ENCODE measurements at places on chromosomes 6 and 20.

DNA sequence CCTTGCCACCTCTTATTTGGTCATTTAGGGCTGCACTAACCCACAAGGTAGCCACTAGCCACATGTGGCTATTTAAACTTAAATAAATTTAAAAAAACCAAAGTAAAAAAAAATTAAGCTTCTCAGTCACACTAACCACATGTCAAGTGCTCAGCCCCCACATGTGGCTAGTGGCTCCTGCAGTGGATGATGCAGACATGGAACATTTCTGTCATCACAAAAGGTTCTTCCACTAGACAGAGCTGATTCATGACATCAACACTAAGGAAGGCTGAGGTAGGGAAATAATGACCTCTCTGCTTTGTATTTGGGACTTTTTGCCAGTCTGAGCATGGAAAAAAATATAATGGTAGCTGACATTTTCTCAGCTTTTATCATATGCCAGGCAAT, 173.0 kb upstream of the FERMT1 start:
- DNase-seq, result no peak

DNA sequence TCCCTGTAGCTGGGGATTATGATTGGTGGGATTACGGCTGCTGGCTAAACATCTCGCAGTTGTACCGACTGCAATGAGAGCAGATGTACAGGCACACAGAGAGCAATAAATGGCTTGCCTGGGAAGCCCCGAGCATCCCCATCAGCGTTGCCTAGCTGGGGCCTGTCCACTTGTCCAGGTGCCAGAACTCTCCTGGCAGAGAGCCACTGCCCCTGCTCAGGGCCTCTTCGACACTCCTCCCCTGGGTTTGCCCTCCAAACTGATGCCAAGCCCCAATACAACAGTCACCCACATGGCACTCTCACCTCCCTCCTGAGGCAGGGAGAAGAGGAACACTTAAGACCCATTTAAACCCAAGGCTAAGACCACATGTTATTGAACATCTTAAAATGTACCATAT, 715.1 kb downstream of the PTPRT start:
- no peak for DNase-seq

- DNase-seq, result no peak
Measured at GRCh38 chr6:63316113-63316512, 3.7 kb downstream of the LGSN start.

- no peak for DNase-seq
Measured at GRCh38 chr20:62627901-62628612, 14.2 kb upstream of the SLCO4A1 start.

GRCh38 chr6:108777536-108777935, 70.7 kb upstream of the ARMC2 start:
- no peak for DNase-seq

DNA sequence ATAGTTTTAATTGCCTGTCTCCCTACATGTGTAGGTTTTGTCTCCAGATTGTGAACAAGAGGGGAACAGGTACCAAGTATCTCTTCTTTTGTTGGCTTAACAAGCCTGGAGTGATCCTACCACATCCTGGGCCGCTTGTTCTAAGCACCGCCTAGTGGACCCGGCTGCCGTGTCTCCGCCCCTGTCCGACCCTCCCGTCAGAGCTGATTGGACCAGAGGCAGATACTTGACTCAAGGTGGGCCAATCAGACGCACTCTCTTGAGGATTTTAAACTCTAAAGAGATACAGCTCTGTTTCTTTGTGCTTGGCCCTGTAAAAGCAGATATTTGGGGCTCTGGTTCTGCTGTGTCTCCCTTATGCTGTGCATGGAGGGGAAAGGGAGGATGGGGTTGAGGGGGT, 68.2 kb downstream of the PRDM1 start:
- no peak for DNase-seq

GRCh38 chr20:48556956-48557355, 270.8 kb downstream of the PREX1 start:
- no peak for DNase-seq

GRCh38 chr6:155142168-155143028, 121.4 kb upstream of the CLDN20 start:
- no peak for DNase-seq

DNA sequence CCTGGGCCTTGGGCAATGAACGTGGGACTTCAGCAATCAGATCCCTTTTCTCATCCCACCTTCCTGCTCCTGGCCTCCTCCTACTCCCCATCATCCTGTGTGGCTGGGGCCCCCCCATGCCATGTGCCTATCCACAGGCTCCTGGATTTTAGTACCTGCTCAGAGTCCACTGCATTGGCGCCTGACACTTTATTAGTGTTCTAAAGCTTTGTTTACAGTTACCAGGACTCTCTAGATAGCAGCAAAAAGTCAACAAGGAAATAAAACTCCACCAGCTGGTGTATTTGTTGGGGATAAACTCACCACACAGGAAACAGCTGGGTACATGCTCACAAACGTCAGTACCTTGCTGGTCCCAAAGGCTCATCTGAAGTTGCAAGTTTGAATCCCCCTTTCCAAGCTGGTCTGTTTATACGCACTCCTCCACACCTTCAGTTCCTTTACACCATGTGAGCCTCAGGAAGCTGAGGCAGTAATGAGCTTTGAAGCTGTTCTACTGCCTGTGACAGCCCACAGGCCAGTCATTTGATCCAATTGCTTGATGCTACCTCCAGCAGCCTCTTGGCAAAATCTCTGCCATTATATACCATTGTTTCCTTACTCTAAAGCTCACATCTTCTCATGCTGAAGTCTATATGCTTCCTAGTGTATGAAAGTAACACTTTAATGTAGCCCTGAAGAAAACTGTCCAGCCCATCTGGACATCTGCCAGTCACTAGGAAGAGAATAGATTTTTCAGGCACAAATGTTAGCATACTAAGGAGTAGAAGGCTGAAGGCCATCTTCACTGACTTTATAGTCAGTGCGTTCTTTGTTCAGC, 76.6 kb downstream of the ANKEF1 start:
- DNase-seq, result no peak

GRCh38 chr20:56422076-56422823, 10.2 kb downstream of the CASS4 start:
- no peak for DNase-seq

GRCh38 chr6:111990214-111990613, 63.7 kb upstream of the CCN6 start:
- DNase-seq, result no peak

DNA sequence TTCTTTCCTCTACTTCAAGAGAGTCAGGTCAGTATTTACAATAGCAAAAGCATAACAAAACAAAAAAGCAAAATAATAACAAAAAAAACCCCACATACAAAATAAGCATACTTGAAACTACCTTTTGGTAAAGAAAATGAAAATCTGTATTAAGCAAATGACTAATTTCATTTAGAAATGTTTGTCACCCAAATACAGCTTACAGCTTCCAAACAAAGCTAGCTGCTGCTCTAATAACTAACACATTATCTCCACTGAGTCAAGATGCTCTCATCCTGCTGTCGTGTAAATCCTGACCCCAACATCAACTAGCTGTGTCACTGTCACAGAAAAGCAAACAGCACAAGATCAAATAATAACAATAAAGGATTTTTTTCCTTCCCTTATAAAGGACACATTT, 21.7 kb downstream of the MAP7 start:
- no peak for DNase-seq

DNA sequence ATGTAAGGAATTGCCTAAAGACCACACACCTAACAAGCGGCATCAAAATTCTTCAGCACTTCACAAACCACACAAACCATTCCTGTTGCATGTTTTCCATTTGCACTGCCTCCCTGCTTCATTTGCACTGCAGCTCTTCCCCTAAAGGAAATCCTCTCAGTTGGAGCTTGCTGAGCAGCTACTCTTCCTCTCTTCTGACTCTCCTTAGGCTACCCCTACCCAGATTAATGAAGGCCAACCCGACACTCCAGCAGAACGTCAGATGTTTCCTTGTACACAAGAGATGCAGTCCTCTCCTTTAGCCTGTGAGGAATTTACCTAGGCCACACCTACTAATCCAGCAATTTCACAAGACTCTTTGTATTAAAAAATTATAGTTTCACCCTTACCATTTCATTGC, 8.1 kb downstream of the BEND6 start:
- no peak for DNase-seq

DNA sequence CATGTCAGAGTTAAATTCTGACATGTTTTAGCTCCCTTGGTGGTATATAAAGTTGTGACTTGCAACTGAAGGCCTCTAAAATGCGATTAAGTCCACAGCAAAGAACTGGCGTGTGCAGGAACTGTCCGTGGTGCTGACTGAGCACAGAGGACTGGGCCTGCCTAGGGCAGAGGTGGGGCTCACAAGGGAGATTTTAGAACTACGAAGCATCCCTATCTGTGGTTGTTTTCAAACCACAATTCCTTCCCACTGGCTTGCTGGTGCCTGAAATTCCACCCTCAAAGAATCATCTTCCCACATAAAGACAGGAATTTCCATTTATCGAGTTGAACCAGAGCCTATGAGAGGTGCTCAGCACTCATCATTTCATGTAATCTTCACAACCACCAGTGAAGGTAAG, 30.1 kb downstream of the RIMS4 start:
- no peak for DNase-seq

DNA sequence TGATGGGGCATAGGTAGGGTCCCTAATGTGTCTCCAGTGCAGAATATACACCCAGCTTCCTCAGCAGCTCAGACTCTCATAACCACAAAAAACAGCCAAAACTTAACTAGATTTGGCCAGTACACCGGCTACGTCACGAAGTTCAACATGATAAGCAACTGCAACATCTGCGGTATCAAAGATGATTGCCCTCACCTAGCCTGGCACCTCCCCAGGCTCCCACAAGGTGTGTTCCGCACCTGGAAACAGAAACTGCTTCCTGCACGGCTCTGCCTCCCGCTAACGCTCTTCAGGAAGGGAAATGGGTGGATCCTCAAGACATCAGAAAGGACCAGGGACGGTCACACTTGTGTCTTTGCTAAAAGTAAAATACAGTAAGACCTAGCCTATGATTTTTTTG, 9.5 kb downstream of the TXNDC5 start:
- DNase-seq, result no peak

DNA sequence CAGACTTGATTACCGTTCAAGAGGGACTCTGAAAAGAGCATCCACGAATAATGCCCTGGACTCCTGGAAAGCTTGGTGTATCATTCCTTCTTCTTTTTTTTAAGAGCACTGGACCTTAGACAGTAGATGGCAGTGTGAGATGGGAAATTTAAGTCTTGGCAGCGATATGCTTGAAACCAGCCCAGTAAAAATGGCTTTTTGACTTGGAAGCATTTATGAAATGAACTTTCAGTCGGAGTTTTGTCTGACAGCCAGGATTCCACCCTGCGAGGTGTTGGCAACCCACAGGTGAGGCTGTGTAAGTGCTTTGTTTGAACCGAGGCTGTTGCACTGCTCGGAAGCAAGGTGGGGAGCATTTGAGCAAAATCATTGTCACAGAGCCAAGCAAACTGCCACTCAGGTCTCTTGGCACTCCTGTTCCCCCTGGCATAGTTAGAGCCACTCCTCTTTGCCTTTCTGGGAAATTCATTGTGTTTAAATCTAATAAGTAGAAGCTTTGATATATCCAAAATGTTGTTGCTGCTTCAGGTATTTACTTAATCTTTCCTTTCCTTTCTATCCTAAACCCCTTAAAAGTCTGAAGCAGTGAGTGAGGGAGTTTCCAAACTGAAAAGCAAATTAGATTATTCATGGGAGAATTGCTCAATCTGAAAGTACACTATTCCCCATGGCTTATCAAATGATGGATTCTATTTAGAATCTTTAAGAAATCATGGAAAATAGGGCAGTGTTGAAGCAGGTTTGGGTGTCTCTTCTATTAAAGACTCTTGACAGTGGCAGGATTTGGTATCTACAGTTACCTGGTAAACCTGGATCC, 272.8 kb upstream of the SLC35B3 start:
- DNase-seq, result no peak

GRCh38 chr6:153435787-153436186, 304.7 kb upstream of the RGS17 start:
- no peak for DNase-seq

- DNase-seq, result no peak
Measured at GRCh38 chr6:111970426-111970825, 83.5 kb upstream of the CCN6 start.

- DNase-seq, result no peak
Measured at GRCh38 chr6:54697424-54697823, 149.1 kb upstream of the FAM83B start.

DNA sequence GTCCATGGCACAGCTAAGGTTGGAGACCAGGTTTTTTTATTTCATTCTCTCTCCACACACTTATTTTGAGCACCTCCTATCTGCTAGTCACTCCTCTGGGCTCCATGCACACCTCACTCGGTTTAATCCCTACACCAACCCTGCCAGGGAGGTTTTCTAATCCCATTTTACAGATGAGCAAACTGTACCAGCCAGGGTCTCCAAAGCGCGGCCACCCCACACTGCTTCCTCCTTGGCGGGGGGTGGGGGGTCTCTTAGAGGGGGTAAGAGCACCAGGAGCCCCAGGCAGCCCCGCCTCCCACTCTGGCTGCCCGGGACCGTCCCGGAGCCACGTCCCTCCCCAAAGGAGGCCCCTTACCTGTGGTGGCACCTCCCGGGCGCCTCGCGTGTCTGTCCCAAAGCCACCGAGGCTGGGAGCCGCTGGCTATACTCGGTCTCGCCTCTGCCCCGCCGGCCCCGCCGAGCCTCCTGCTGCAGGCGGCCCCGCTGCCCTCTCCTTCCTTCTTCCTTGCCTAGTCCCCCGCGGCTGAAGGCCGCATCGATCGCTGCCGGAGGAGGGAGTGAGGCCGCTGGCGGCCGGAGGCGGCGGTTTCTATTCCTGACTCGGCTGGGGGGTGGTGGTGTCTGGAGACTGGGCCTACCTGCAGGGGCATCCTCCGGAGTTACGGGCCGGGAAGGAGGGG, at the start of gene KCNS1:
Gene KCNS1, minus strand, starts transcription at position 565 of the 683 bp plus-strand sequence. CDS start 1,891 bp downstream, outside the sequence.
- DNase-seq, result no peak

DNA sequence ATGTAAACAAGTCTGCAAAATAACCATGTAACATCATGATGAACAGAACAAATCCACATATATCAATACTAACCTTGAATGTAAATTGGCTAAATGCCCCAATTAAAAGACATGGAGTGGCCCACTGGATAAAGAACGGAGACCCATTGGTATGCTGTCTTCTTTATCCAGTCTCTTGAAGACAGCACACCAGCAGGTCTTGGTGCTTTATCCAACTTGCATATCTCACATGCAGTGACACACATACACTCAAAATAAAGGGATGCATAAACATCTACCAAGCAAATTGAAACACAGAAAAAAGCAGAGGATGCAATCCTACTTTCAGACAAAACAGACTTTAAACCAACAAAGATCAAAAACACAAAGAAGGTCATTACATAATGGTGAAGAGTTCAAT, 30.3 kb upstream of the EPB41L2 start:
- DNase-seq, result no peak

GRCh38 chr6:122736616-122737015, 42.9 kb upstream of the FABP7 start:
- no peak for DNase-seq

DNA sequence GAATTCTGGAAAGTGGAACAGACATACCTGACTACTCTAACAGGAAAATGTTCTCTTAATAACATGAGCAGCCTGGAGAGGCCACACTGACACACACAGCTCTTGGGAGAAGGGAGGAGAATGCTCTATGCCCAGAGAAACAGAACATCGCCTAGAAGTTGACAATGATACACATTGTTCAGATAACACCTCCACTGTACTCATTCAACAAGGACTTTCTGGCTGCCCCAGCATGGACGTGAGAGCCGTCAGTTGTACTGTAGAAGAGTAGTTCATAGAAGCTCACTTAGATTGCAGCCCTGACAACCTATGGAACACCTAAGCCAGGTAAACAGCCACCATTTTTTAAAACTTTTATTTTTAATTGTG, 28.9 kb downstream of the BMP7 start:
- DNase-seq, result no peak
